Thymus (tissue), 14 donors: ENCODE measurements at places on chromosomes 6 and 20.
A peak's percentile ranks its signal among the peaks of the same experiment; 100 is the strongest.

DNA sequence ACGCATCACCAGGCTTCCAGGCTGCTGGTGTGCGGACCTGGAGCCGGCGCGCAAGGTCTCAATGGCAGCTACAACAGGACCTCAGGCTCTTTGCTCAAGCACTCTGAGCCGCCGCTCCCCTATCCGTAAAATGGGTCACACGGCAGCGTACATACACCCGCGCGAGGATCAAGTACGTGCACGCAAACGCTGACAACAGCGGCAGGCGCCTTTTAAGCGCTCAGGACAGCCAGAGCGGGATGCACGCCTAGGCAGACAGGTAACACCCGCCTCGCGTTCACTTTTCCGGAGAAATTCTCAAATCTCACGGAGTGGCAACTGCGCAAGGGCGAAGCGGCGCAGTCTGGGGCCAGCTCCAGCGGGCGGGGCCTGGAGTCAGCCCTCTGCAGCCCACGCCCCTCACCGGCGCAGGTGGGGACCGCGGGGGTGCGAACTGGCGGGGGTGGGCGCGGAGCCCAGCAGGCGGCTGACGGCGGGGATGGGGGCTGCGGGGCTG lies 535 bp downstream of the EXOC2 start:
- DNase-seq: peak; percentile 73

- DNase-seq: no peak
Measured at GRCh38 chr6:167750956-167751358, 75.8 kb upstream of the AFDN start.

DNA sequence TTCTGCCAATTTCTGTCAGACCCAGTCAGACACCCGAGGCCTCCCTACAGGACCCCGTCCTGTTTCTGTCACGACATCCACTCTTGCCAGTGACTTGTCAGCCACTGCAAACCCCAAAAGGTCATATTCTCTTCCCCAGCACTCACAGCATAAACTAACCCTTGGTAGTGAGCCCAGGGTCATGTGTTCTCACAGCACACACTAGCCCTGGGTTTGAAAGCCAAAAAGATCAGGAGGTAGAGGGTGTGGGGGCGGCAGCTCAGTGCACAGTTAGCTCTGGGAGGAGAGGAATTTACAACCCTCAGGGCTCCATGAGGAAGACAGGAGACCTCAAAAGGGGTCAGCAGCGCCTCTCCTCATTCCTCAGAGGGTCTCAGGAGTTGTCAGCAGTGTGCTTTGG lies 9.9 kb upstream of the SNX9 start:
- no peak for DNase-seq

DNA sequence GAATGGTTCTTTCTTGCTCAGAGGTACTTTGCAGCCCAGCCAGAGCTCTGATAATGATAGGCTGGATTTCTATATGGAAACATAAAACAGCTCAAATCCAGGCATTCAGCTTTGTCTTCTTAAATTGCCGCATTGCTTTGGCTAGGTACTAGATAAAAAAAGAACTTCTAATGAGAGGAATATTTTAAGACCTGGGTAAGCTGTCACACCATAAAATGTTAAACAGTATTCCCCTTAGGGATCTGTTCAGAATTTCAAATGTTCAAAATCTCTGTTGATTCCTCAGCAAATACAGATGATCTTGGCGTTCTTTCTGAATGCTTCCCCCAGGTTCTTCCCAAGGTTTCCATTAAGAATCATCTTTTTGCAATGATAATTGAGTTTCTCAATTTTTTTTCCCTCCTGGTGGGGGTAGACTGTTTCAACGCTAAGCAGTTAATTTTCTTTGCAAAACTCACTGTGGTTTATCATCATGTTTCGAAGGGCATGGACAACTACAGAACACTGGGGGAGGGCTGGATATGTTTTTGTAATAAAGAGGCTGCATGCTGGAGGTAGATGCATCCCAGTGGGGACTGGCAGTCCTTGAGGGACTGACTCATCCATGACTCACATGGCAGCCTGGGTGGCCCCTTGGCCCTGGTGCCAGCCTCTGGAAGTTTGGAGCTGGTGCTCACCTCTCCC lies 31.0 kb downstream of the TIAM2 start:
- DNase-seq: no peak

GRCh38 chr20:33130568-33131061 lies 37.3 kb upstream of the BPIFA2 start:
- DNase-seq: no peak

GRCh38 chr6:135261872-135262725 lies 81.0 kb downstream of the MYB start:
- DNase-seq: no peak

- no peak for DNase-seq
Measured at GRCh38 chr6:52900536-52900935, 9.0 kb downstream of the GSTA3 start.

- no peak for DNase-seq
Measured at GRCh38 chr6:36285797-36286196, 15.9 kb downstream of the PNPLA1 start.

DNA sequence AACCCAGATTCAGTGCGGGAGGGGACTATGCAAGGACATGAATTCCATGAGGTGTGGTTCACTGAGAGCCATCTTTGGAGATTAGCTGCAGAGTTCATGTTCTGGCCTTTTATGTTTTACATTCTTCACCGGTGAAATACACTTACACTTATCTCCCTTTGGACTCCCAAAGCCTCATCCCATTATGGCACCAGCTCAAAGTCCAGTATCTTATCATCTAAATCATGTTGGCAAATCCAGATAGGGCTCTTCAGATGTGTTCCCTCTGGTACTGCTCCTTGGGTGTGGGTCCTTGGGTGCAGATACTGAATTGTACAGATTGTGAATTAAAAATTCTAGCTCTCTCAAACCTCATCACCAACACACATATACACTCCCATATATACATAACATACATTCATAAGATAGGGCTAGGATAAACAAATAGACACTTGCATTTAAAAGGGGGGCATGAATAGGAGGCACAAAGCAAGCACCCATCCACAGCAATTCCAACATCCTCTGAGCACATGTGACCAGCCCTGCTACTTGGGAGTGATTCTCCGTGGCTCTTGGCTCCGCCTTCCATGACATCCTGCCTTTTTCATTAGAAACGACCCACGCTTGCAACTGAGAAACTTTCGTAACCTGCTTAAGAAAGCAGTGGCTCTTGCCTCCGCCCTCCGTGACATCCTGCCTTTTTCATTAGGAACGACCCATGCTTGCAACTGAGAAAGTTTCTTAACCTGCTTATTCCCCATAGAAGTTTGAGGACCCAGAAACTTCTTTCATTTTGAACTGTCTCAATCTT lies 53.6 kb upstream of the LRRC1 start:
- DNase-seq: no peak

DNA sequence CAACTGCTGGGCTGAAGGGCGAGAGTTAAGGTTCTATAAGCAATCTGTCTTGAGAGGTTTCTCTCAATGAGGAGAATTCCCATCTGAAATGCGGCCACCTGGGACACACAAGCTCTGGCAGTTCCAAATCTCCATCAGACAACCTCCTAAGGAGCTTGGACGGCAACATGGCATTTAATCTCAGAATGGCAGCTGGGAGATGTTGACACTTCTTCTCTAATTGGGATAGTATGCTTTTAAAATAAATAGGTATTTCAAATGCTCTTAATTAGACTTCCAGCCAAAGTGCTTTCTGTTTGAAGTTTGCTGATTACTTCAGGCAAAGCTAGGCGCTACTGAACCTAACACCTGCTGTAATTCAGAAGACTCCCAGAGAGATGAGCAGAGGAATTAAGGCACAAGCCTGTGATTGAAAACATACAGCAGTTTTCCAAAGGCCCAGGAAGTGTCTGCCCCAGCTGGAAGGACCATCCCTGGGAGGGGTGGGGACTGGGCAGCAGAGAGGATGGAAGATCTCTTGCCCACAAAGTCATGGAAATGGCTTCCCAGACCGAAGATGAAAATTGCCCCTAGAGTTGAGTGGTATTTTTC lies 59.1 kb upstream of the KCNK16 start:
- DNase-seq: no peak

DNA sequence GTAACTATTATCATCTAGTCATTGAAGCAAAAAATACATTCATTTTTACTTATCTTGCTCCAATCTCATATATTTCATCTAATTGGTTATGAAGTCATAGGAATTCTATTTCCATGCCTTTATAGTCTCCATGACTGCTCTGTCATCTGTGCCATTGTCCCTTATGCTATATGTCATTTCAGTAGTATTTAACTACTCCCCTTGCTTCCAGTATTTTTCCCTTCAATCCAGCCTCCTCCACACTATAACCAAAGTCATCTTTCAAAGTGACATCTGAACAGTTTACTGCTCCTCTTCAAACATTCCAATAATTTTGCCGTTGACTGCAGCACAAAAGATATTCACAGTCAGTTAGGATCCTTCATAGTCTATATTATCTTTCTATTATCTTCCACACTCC lies 216.6 kb upstream of the HS3ST5 start:
- DNase-seq: no peak

DNA sequence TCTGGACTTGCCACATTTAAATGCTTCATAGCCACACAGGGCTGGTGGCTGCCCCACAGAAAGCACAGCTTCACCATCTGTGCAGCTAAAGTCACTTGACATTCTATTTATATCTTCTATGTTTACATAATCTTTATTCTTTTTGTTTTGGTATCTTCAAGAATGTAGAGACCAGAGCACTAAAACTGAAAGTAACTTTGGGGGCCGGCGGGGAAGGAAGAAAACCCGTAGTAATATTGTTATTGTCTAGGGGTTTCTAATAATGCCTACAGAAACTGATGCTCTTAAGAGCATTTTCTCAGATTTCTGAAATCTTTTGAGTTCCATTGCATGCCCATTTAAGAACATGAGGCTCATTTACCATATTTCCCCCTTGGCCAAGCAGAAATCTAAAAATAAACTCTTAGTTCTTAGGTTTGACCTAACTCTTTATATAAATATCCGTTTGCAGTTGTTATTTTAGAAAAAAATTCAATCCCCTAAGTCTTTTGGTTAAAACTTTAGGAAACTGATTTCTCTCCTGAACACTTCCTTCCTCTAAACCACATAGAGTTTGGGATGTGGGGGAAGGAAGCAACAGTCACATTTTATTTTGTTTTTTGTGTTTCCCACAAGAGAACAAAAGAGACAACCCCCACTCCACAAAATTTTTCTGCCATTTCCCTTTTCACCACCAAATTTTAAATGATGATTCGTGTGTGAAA lies 207.6 kb downstream of the OGFRL1 start:
- DNase-seq: peak; percentile 9

GRCh38 chr6:52186480-52186879 lies 305 bp downstream of the IL17A start:
- DNase-seq: no peak

- DNase-seq: no peak
Measured at GRCh38 chr6:110217266-110217665, 37.0 kb downstream of the CDC40 start.

- DNase-seq: no peak
Measured at GRCh38 chr6:24480705-24481104, 8.7 kb downstream of the GPLD1 start.

DNA sequence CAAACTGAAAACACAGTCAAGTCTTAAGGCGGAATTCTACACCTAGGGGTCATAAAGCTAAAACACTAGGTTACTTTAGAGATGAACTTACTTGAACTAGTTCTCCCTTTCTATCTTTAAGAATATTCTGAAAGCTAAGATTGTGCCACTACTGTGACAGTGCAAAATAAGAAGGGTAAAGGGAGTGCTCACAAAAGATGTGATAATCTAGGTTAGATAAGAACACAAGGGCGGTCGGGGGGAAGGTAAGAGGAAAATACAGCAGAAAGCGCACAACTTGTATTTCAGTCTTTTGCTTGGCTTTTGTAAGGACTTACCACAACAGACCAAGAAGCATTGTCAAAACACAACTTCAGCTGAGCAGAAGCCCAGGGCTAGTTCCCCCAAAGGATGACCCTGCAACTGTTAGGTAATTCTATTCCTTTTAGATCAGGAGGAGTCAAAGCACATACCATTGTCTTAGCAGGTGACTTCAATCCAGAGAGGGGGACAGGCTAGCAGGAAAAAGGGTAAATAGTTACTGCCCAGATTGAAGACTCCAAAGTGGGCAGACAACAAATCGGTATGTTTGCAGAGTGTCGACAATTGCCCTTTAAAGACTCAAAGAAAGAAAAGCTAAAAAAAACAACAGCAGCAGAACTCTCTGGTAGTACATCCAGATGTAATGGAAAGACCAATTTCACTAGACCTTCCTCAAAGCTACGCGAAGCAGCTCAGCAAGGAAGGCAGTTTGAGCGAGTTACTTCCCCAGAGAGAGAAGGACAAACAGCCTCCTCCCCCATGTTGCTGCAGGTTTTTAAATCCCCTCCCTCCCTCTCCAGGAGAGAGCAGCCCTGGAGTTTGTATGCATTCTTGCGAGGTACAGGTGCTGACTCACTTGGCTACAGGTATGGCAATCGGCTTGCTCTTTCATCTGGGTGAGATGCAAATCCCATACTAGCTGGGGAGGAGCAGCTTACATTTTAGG lies 59.0 kb downstream of the RIPOR2 start:
- no peak for DNase-seq

GRCh38 chr6:100343316-100344077 lies 121.2 kb downstream of the SIM1 start:
- DNase-seq: no peak

- DNase-seq: no peak
Measured at GRCh38 chr20:61806995-61807394, 258.7 kb downstream of the TAF4 start.

GRCh38 chr20:22905658-22906057 lies 129.5 kb upstream of the SSTR4 start:
- DNase-seq: no peak

DNA sequence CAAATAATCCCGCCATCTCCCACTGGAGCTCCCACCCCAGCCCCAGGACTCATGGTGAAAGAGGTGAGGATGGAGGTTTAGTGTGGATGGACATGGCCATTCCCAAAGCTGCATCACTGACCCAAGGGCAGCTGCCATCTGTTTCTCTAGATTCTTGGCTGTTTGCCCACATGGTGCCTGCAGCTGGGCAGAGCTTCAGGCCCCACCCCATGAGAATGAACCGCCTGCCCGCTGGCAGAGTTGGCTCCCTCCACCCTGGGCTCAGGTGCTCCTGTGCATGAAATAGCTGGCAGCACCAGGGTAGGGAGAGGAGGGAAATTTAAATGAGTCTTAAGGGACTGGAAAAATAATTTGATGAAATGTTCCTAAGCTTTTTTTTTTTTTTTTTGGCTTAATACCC lies 17.4 kb downstream of the SCML4 start:
- no peak for DNase-seq

- DNase-seq: no peak
Measured at GRCh38 chr20:11248687-11249638, 575.2 kb upstream of the JAG1 start.
